T-helper 1 cell treated with Interleukin-12 subunit alpha and Interleukin-12 subunit beta and Interleukin-4 antibody, amounts not matched to agents 30 ng/mL and 1 ng/mL, for 36 hours (primary cell): ENCODE measurements at places on chromosomes 16 and 17. TPM values are rescaled to one million over a fixed set of nuclear protein-coding genes. Genes with fewer than 3 reads are reported as not detected.

Gene EFCAB13
- 3.1 TPM in 2 replicates for total RNA-seq

Gene SLFN14
- total RNA-seq: 0.10 TPM in 1 of 2 replicates, not detected in the other

Gene DYNLL2
- total RNA-seq: 31.0 and 31.9 TPM in 2 replicates

Gene TCAP
- 1.6 and 1.7 TPM in 2 replicates for total RNA-seq

Gene ZNF652
- total RNA-seq: 35.5 and 37.4 TPM in 2 replicates

Gene YPEL2
- total RNA-seq: 7.9 and 10.4 TPM in 2 replicates

Gene GPR139
- total RNA-seq: not detected in 2 replicates

Gene CDC6
- total RNA-seq: 72.0 and 78.3 TPM in 2 replicates

Gene OR4D1
- 0.47 and 0.66 TPM in 2 replicates for total RNA-seq

Gene CCL13
- not detected in 2 replicates for total RNA-seq

Gene DCUN1D3
- total RNA-seq: 19.7 TPM in 2 replicates

Gene HOXB5
- total RNA-seq: 0.37 and 0.56 TPM in 2 replicates

Gene PRCD
- total RNA-seq: not detected in 2 replicates

Gene SDF2
- total RNA-seq: 49.9 TPM in 2 replicates

Gene SLC52A1
- 0.29 and 0.51 TPM in 2 replicates for total RNA-seq

Gene TMEM88
- 1.6 TPM in 2 replicates for total RNA-seq

Gene IGSF6
- total RNA-seq: 0.12 and 0.15 TPM in 2 replicates

Gene ABCA6
- total RNA-seq: 0.32 and 0.69 TPM in 2 replicates

Gene CCDC200
- total RNA-seq: 0.39 and 0.47 TPM in 2 replicates

Gene KCNH4
- 0.41 and 0.59 TPM in 2 replicates for total RNA-seq

Gene ACSM3
- 0.78 and 2.1 TPM in 2 replicates for total RNA-seq

Gene EARS2
- 19.8 and 20.2 TPM in 2 replicates for total RNA-seq

Gene GPRC5C
- total RNA-seq: 0.20 and 0.37 TPM in 2 replicates

Gene VAT1L
- not detected in 2 replicates for total RNA-seq

Gene ADAT1
- 48.2 and 52.4 TPM in 2 replicates for total RNA-seq

Gene TAF1C
- total RNA-seq: 57.4 and 62.5 TPM in 2 replicates

Gene PRR11
- 40.6 and 48.8 TPM in 2 replicates for total RNA-seq

Gene SBK1
- 3.6 and 4.4 TPM in 2 replicates for total RNA-seq

Gene HYDIN
- 0.22 TPM in 1 of 2 replicates, not detected in the other for total RNA-seq

Gene GNAO1
- 1.7 and 2.1 TPM in 2 replicates for total RNA-seq

Gene ITGAD
- 0.07 TPM in 1 of 2 replicates, not detected in the other for total RNA-seq

Gene MT1E
- 152 and 159 TPM in 2 replicates for total RNA-seq

Gene SLC16A13
- 26.1 and 31.2 TPM in 2 replicates for total RNA-seq

Gene HSPB9
- total RNA-seq: not detected in 2 replicates

Gene CDR2
- total RNA-seq: 58.2 and 59.0 TPM in 2 replicates

Gene CSH2
- total RNA-seq: not detected in 2 replicates

Gene CBLN1
- total RNA-seq: not detected in 2 replicates

Gene CPHXL2
- total RNA-seq: not detected in 2 replicates

Gene CTRB1
- not detected in 2 replicates for total RNA-seq

Gene DOC2B
- total RNA-seq: 5.0 and 6.6 TPM in 2 replicates

Gene KRT40
- not detected in 2 replicates for total RNA-seq

Gene TEX19
- total RNA-seq: 0.10 TPM in 1 of 2 replicates, not detected in the other

Gene TOB1
- total RNA-seq: 49.4 and 51.9 TPM in 2 replicates

Gene HIC1
- 101 and 105 TPM in 2 replicates for total RNA-seq

Gene SLC12A3
- total RNA-seq: not detected in 2 replicates

Gene ARHGDIG
- not detected in 2 replicates for total RNA-seq

Gene NTN1
- total RNA-seq: 0.10 TPM in 1 of 2 replicates, not detected in the other

Gene HS3ST3A1
- 11.3 and 11.8 TPM in 2 replicates for total RNA-seq

Gene CTCF
- 75.3 and 79.3 TPM in 2 replicates for total RNA-seq

Gene TLCD3B
- total RNA-seq: 1.4 and 2.3 TPM in 2 replicates

Gene CD79B
- 44.8 and 52.5 TPM in 2 replicates for total RNA-seq
